Right cardiac atrium (tissue), 5 donors: ENCODE measurements at places on chromosomes 11 and 22.

- DNase-seq = no peak
These were observed 108.5 kb downstream of the CSNK2A3 start for GRCh38 chr11:11244470-11245080.

- no peak for DNase-seq
These were observed 80.9 kb downstream of the FAM76B start for GRCh38 chr11:95708681-95709080.

GRCh38 chr11:134025082-134025429 lies 43.8 kb upstream of the JAM3 start:
- peak; percentile 84 for DNase-seq

DNA sequence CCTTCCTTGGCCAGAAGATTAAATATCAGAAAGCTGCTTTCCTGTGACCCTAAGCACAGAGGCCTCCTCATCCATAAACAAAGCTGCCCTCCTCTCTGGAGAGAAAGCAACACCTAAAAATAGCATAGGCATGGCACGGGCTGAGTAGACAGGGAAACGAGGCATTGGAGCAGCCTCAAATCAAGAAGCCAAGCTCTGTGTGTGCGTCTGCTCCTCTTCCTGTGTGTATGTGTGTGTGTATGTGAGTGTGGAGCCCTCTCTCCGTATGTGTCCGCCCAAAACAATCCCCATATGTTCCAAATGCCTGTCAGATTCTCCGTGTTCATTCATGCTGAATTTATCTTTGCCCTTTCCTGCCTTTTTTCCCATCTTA lies 24.0 kb downstream of the KCNJ5 start:
- DNase-seq = no peak

DNA sequence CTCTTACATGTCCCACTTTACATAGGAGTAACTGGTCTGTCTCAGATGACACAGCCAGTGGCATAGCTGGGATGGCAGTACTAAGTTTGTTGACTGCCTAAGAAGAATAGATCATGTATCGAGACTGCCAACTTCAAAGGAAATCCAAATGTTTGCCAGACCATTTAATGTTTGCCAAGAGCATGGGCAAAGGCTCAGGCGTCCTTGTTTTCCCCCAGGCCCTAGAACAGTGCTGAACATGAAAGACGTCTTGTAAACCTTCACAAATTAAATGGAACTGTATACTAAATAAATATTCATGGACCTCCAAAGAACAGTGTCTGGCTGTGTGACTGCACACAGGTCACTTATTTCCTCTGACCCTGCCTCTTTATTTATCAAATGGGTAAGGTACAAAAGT lies 234.7 kb upstream of the CCDC90B start:
- DNase-seq = no peak

DNA sequence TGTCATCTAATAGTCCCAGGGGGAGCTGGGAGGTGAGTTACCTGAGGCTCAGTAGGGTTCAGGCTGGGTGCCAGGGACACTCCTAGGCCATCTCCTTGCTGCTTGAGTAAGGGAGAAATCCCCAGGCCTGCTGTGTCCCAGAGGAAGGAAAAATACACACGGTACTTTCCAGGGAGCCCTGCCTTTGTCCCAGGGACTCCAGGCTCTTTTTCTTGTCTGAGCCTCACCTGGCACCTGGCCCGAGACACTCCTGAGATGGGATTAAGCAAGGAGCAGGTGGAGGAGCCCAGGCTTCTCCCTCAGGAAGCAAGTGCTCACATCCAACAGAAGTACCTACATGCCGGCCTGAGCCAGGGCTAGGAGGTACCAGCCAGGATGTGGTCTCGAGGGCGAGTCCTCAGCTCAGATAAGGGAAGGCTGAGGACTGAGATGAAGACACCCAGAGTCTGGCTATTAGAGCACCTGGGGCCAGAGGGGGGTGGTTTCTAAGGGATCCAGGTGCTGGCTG lies 899 bp upstream of the KLHDC7B start:
- no peak for DNase-seq
